A172 (cell line): ENCODE measurements at places on chromosomes 13 and 19. TPM values are rescaled to one million over a fixed set of nuclear protein-coding genes. Genes with fewer than 3 reads are reported as not detected.

DNA sequence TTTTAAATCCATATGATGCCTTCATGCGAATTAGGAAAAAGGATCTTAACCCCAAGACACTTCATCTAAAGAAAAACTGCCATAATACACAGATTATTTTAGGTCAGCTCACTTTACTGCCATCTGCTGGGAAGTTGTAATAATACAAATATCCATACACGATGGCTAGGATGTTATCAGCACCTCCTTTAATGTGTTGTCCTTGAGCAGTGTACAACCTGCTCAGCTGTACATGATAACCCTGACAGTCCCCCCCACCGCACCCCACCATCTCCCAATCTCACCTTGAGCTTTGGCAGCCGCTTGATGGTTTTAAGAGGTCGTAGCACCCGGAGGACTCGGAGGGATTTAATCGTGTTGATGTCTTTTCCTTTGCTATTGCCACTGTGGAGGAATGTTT is 112.2 kb downstream of the IER2 start:
- peak; percentile 75 for DNase-seq

GRCh38 chr13:51579676-51580075 is 4.6 kb upstream of the WDFY2 start:
- DNase-seq: no peak

GRCh38 chr13:100040196-100040595 is 48.7 kb upstream of the PCCA start:
- DNase-seq: no peak

PSG1 gene
- 0.43 and 1.5 TPM in 2 replicates for total RNA-seq

ZNF497 gene
- 1.7 and 2.4 TPM in 2 replicates for total RNA-seq
